ENCODE measurements at places on chromosomes 13 and 19.

GRCh38 chr13:85366759-85367417, 432.3 kb downstream of the SLITRK6 start:
- no peak for DNase-seq

- DNase-seq: no peak
Observed at GRCh38 chr13:48790199-48790598, 136.5 kb downstream of the CYSLTR2 start.

DNA sequence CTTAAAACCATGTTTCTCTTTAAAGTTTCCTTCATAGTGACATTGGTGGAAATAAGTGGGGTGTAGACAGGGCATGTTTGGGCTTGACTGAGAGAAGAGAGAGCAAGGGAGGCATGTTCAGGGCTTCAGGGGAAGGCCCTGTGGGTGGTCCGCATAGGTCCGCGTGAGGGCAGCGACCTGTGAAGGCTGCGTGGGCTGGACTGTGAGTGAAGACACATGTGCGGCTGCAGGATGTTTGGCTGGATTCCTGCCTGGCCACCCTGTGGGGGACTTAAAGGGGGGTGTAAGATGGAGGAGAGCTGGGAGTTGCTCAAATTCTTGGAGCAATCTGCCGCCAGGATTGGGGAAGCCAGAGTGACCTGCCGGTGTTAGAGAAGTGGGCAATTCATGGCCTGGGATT, 23.8 kb upstream of the KLF12 start:
- DNase-seq: no peak

- DNase-seq: no peak
Observed at GRCh38 chr19:55228403-55229031, at the start of gene TMEM86B. Gene TMEM86B (minus strand): TSS chr19:55228763. CDS start chr19:55228741, 22 bp downstream.

DNA sequence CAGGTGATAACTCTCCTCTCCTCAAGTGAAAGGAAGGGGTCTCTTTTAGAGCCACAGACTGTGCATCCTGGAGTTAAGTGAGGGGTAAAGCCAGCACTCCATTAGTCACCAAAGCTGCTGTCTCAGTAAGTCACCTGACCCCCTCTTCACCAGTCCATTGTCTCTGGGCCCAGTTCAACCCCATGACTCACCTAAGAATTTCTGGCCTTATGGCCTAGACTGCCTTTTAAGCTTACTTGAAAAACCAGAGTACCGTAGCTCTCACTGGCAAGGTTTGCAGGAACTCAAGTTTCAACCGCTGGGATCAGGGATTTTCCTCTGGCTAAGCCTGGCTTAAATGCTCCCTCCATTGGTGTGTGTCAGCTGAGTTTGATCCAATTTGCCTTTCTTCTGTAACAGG, 23.4 kb upstream of the EID2 start:
- no peak for DNase-seq

DNA sequence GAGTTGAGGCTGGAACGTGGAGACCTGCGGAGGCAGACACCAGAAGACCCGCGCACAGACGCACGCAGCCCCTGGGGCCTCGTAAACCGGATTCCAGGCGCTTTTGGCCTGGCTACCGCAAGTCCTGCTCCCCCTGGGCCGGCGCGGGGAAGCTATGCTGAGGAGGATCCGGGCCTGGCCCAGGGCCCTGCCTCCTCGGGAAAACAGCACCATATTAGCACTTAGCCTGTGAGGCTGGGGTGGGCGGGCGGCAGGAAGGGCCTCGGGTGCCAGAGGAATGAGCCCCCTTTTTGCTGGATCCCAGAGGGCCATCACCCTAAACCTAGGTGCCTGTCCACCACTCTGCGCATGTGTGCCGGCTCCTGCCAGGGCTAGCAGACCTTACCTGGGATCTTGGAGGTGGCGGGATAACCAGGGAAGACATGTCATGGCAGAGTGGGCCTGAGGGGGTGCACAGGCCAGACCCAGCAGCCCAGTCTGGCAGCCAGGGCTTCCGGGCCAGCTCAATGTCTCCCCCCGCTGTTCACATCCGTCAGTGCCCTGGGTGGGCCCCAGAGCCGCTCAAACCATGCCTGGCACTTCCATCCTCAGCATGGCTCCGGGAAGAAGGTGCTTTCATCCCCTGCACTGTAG, 7.3 kb downstream of the ELOF1 start:
- no peak for DNase-seq
